ENCODE measurements at places on chromosomes 1 and 21. TPM values are rescaled to one million over a fixed set of nuclear protein-coding genes. Genes with fewer than 3 reads are reported as not detected.

Gene TRAPPC10
- 31.1 TPM for total RNA-seq

Gene OR10R2
- not detected for total RNA-seq

Gene PTGFRN
- 10.6 TPM for total RNA-seq

Gene HMGCS2
- total RNA-seq = 0.16 TPM

Gene MYCL
- total RNA-seq = 0.32 TPM

GRCh38 chr1:23597635-23598388 lies 38.5 kb upstream of the ID3 start:
- DNase-seq = no peak
- no peaks in the 10 kb centered on the region for H3K27me3 ChIP-seq

DNA sequence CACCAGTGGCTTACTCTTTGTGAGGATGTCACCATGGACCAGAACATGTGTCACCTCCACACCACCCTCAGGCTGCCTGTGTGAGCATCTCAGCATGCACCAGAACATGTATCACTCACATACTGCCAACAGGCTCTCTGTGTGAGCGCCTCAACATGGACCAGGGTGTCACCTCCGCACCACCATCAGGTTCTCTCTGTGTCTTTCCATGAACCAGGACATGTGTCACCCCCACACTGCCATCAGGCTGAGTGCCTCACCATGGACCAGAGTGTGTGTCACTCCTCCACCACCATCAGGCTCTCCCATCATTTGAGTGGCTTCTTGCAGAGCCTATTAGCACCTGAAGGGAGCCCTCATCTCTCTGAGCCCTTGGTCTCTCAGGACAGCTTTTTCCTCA lies 125.2 kb downstream of the ZNF648 start:
- H3K36me3 ChIP-seq = no peaks in the 10 kb centered on the region
- no peak overlapping the region for H3K4me3 ChIP-seq
- no peak for DNase-seq
- no peaks in the 10 kb centered on the region for H3K27me3 ChIP-seq

DNA sequence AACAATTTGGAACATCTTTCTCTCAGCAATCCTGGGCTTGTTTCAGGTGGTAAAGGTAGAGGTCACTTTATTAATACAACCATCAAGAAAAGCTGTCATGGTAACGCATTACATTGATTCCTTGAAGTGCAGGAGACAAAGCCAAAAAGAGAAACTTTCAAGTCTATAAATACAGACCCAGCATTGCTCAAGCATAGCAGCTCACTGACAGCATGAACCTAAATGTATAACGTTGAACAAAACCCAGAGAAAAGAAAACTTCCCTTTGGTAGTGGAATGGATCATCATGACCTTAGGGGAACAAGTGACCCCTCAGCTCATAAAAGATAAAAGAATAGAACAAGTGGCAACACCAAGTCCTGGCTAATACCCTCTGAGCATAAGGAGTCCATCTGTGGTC lies 332.2 kb downstream of the NTNG1 start:
- H3K4me1 ChIP-seq = no peaks in the 10 kb centered on the region
- no peaks in the 10 kb centered on the region for H3K36me3 ChIP-seq
- H3K4me3 ChIP-seq = no peak overlapping the region
- DNase-seq = no peak

GRCh38 chr1:151849871-151850270 lies 3.6 kb downstream of the THEM5 start:
- H3K27me3 ChIP-seq = no peaks in the 10 kb centered on the region
- H3K4me1 ChIP-seq = no peaks in the 10 kb centered on the region
- DNase-seq = no peak
- H3K36me3 ChIP-seq = no peaks in the 10 kb centered on the region

- DNase-seq = no peak
- H3K36me3 ChIP-seq = no peaks in the 10 kb centered on the region
- no peak overlapping the region for H3K27ac ChIP-seq
- no peaks in the 10 kb centered on the region for H3K4me1 ChIP-seq
Measured at GRCh38 chr1:225440380-225441221, 12.8 kb upstream of the LBR start.

- H3K27ac ChIP-seq = peak overlapping the region; percentile 93
- H3K27me3 ChIP-seq = no peaks in the 10 kb centered on the region
- no peak for DNase-seq
- H3K4me3 ChIP-seq = peak overlapping the region; percentile 73
Measured at GRCh38 chr1:180912211-180912800, 391 bp upstream of the KIAA1614 start.

- H3K4me1 ChIP-seq = no peaks in the 10 kb centered on the region
- DNase-seq = no peak
- no peaks in the 10 kb centered on the region for H3K27me3 ChIP-seq
- H3K36me3 ChIP-seq = no peaks in the 10 kb centered on the region
- H3K27ac ChIP-seq = no peak overlapping the region
Measured at GRCh38 chr1:159823406-159823805, 3.3 kb upstream of the SLAMF8 start.

DNA sequence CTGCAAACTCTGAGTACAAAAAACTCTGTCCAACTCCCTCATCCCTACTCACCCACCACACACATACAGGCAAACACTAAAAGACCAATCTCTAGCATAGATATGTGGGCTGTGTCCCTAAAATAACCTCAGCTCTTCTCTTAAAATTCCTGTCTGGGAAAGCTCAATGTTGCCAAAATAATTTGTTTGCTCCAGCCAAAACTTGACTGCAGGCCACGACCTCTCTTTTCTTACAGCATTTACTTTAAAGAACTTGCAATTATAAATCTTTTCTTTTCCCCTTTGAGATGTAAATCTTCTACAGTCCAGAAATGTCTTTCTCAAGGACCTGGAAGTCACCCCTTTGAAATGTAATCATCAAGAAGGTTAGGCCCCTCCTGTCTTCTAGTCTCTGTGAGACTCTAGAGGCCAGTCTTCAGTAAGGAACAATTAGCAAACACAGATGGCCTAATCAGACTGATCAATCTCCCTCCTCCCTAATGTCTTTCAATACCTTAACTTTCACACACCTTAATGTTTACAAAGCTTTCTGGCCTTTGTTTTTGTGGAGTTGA lies 483.6 kb upstream of the RGS18 start:
- no peaks in the 10 kb centered on the region for H3K27me3 ChIP-seq
- no peak overlapping the region for H3K27ac ChIP-seq
- H3K4me3 ChIP-seq = no peak overlapping the region
- no peak for DNase-seq
- no peaks in the 10 kb centered on the region for H3K36me3 ChIP-seq

DNA sequence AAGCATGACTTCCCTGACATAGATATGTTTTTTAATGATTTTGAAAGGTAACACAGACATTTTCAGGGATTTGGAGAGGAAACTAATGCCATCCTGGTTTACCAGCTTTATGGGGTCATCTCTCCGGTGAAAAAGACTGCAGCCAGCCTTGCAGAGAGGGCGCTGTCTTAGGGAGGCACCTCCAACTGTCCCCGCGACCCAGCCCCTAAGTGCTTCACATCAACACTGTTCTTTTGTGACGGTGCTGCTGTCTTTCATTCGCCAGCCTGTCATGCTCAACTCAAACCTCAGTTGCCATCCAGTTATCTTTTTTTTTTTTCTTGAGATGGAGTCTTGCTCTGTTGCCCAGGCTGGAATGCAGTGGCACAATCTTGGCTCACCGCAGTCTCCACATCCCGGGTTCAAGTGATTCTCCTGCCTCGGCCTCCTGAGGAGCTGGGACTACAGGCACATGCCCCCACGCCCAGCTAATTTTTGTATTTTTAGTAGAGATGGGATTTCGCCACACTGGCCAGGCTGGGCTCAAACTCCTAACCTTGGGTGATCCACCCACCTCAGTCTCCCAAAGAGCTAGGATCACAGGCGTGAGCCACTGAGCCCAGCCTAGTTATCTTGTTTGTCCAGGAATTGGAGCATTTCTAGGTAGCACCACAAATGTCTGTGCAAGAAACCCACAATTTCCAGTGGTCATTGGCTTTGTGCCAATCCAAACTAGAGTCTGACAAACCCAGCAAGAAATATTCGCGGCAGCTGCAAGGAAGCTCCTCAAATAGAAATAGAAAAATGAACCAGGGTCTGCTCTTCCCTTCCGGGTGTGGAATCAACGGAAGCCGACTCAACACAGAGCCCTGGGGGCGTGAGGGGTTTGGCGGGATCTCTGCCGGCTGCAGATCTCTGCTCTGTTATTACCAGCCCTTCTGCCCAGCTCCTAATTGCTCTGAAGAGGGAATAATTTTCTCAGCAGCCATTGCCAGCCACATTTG lies 24.2 kb downstream of the PDE9A start:
- DNase-seq = no peak
- no peaks in the 10 kb centered on the region for H3K27me3 ChIP-seq
- no peak overlapping the region for H3K4me3 ChIP-seq
- H3K27ac ChIP-seq = no peak overlapping the region

- no peaks in the 10 kb centered on the region for H3K27me3 ChIP-seq
- peak overlapping the region; percentile 31 for H3K4me3 ChIP-seq
- H3K4me1 ChIP-seq = no peaks in the 10 kb centered on the region
- H3K27ac ChIP-seq = peak overlapping the region; percentile 56
- H3K36me3 ChIP-seq = no peaks in the 10 kb centered on the region
Measured at GRCh38 chr1:240575981-240576662, 35.8 kb downstream of the GREM2 start.

DNA sequence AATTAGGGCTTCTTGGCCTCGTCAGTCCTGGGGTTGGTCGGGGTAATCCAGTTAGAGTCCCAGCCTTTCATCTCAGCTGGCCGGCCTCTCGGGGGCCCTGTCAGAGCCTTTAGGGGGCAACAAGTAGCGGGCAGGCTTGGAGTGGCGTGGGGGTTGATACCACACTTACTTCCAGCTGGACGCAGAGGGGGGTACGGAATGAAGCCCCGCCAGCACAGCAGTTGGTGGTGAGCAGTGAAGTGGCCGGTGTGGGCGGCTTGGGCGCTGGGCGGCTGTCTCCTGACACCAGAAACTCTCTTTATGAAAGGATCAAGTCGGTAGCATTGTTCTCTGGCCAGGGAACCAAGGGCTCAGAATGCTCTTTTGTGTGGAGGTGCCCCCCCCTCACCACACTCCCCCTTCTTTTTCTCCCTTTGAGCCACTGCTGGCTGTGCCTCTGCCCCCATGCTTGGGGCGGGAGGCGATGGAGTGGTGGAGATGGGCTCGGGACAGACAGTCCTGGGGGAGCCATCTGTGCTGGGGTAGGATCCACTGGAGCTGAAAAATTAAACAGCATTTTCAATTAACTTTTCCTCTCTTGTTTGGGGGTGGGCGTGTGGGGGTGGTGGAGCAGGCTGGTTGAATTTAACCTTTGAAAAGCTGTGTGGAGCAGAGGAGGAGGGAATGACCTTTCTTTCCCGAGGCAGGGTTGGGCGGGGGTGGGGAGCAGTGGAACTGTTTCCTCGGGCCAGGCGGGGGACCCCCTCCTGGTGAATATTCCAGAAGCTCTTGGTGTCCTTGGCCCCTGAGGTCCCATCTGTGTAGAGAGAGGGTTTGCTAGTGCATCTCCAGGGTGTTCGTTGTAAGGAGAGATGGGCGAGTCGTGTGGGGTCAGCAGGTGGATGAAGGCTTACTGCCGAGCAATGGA lies 102.7 kb downstream of the RNF220 start:
- no peak overlapping the region for H3K4me3 ChIP-seq
- H3K4me1 ChIP-seq = no peaks in the 10 kb centered on the region
- no peak overlapping the region for H3K27ac ChIP-seq
- no peak for DNase-seq
- H3K27me3 ChIP-seq = peaks cover 19% of the 10 kb centered on the region

DNA sequence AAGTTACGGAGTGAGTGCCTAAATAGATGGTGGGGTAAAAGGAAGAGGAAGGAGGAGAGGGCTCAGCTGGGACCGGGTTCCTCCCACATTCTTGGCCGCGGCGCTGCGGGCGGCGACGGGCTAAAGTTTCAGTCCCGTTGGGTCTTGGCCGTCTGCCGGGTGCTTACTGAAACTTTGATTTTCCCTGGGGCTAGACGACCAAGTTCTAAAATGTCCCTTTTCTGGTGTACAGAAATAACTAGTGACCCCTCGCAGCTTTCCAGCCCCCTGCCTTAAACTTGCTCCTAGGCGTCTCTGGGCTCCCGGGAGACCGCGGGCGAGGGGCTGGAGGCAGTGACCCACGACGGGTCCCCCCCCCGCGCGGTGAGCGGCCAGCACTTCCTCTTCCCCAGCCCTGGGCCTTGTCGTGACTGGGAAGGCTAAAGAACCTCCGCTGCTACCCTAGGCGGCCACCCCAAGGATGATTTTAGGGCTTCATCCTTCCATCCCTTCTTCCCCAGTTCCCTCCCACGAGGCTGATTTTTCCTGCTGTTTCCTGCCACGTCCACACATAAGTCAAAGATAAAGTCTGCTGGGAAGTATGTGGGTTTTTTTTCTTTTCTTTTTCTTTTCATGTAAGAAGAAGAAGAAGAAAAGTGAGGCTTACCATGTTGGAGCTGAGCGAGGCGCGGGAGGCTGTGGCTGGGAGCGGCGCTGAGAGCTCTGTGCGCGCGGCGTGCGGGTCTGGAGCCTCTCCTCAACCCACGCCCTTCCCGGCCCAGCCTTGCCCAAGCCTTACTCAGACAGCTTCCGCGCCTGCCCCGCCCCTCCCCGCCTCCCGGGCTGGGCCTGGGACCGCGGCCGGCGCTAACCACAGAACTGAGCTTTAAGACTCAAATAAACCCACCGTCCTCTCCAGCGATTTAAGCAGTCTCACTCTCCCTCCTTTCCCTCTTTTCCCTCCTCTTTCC lies at the start of gene S100A11:
Gene S100A11, minus strand, starts transcription at position 738 of the 950 bp plus-strand sequence. Its CDS starts 89 bp downstream, at position 649.
- no peaks in the 10 kb centered on the region for H3K4me1 ChIP-seq
- H3K27me3 ChIP-seq = no peaks in the 10 kb centered on the region
- H3K36me3 ChIP-seq = no peaks in the 10 kb centered on the region
- peak; percentile 91 for DNase-seq
- H3K4me3 ChIP-seq = peak within 1 kb of the TSS; percentile 72

DNA sequence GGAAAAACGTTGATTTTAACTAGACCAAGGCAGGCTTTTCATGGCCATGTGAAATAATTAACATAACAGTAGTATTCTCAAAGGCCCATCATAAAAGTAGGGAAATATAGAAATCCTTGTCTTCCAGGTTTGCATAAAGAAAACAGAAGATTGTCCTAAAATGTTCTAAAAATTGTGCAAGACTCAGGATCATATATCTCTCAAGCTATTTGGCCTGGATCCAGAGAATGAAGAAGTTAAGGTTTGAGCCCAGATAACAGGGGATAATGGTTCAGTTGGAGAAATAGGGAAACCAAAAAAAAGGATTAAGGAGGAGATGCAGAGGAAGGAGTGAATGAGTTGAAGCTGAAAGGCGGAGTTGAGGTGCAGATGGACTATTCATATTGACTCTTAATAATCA lies 555.5 kb upstream of the NR5A2 start:
- H3K4me1 ChIP-seq = no peaks in the 10 kb centered on the region
- H3K4me3 ChIP-seq = no peak overlapping the region
- H3K27ac ChIP-seq = no peak overlapping the region
- H3K36me3 ChIP-seq = no peaks in the 10 kb centered on the region

DNA sequence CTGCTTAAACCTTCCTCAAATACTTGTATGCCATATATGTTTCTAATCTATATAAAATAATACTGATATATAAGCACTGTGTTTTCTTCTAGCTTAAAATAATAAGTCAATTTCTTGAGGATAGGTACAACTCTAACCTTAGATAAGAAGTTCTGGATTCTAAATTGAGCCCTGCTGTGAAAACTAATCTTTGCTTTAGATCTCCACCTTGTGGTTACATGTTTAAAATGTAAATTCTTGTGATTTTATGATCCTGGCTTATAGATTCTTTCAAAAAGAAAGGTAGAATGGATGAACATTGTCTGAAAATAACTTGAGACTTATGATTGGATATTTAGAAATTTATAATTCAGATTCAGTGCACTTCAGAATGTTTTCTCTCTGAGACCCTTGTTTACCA lies 38.9 kb upstream of the HMCN1 start:
- H3K36me3 ChIP-seq = no peaks in the 10 kb centered on the region
- H3K4me3 ChIP-seq = no peak overlapping the region
- DNase-seq = no peak
- H3K27ac ChIP-seq = no peak overlapping the region
- no peaks in the 10 kb centered on the region for H3K4me1 ChIP-seq
- no peaks in the 10 kb centered on the region for H3K27me3 ChIP-seq

All from breast epithelium (tissue), 4 donors.